T-helper 17 cell (primary cell): ENCODE measurements at places on chromosomes 7 and 10. TPM values are rescaled to one million over a fixed set of nuclear protein-coding genes. Genes with fewer than 3 reads are reported as not detected.

DNA sequence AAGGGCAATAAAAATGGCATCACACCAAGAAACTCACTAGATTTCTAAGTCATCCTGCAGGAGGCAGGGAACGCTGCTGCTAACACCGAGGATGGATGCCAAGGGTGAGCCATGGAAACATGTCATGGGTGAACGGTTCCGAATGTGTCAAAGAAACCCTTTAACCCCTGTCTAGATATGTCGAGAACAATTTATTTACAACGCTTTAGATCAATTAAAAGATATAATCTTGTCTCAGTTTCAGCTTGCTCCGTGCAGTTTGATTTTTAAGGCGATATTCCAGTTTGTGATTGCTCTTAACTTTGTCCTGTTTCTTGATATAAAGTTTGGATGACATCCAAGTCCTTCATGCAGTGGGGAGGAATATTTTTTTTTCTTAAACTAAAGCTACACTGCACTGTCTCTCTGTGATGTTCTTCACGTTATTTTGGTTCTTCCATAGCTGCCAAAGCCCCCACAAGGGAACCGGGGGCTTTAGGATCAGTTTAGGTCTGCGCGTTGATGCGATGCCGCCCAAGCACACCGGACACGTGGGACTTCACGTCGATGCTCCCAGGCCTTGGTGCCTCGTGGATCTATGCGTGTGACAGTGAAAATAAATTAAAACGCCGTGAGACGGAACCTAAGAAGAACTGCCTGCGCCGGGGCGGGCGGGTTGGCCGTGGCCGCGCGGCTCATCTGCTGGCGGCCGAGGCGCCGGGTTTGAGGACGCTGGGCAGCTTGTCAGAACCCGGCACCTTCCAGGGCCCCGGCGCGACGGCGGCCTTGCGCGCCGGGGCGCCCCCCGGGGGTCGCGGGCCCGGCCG lies 220.3 kb downstream of the PHTF2 start:
- H3K4me3 ChIP-seq, result peak overlapping the region; percentile 83
- peaks cover 2% of the 10 kb centered on the region for H3K36me3 ChIP-seq
- peaks cover 8% of the 10 kb centered on the region for H3K4me1 ChIP-seq
- no peak for DNase-seq
- no peak overlapping the region for H3K27ac ChIP-seq

DNA sequence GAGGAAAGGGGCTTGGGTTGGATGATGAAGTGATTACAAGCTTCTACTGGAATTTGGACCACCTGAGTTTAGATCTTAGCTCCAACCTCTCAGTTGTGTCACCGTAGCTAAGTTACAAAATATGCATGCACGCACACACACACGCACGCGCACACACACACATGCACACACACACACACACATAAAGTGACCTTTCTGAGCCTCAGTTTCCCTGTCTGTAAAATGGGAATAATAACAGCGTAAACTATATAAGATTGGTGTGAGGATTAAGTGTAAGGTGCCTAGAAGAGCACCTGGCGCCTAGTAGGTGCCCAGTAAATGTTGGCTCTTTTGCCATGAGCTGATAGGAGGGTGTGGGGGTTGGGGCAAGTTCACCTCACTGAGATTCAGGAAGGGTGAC lies 12.6 kb upstream of the AQP1 start:
- peaks cover 29% of the 10 kb centered on the region for H3K27me3 ChIP-seq
- H3K36me3 ChIP-seq, result no peaks in the 10 kb centered on the region
- no peak overlapping the region for H3K27ac ChIP-seq
- no peak for DNase-seq
- no peak overlapping the region for H3K4me3 ChIP-seq

DNA sequence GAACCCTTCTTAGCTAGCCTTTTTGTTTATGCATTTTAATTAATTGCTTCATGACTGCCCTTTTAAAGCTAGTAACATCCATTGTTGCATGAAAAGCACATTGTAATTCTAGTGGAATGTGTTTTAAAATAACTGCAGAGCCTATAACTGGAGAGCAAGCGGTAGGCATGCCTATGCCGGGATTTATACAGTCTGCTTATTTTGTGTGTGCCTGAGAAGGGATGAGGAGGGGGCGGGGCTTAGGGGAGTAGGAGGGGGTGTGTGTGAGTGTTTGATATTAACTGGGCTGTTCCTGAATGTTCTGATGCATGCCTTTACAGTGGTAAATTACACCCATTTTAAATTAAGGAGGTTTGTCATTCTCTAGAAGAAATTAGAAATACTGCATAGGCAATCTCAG lies 208.1 kb downstream of the TCF7L2 start:
- no peak overlapping the region for H3K4me3 ChIP-seq
- no peaks in the 10 kb centered on the region for H3K4me1 ChIP-seq
- peaks cover 5% of the 10 kb centered on the region for H3K36me3 ChIP-seq

DNA sequence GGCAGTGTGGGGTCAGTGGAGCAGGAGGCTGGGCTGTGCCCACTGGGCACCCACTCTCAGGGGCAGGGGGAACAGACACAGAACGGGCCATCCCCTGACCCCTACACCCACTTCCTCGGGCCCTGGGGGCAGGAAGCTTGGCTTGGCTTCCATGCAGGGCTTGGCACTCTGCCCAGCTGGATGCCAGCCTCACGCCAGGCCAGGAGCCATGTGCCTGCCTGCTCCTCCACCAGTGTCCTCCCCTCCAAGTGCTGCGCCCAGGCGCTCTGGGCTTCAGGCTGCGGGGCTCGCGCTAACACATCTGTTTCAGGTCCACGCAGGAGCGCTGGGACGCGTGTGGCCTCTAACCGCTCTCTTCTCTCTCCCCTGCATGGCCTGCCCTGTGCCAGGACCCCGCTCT lies 12.7 kb downstream of the LDB3 start:
- H3K27ac ChIP-seq, result no peak overlapping the region
- peaks cover 29% of the 10 kb centered on the region for H3K27me3 ChIP-seq
- H3K4me3 ChIP-seq, result no peak overlapping the region
- DNase-seq, result no peak

Gene COL17A1
- total RNA-seq, result not detected

Gene GIMAP1
- 14.1 TPM for total RNA-seq

Gene STMP1
- 20.7 TPM for total RNA-seq

Gene JMJD1C
- 215 TPM for total RNA-seq

Gene FBXL15
- 9.9 TPM for total RNA-seq
